ENCODE measurements at places on chromosomes 1 and 21. TPM values are rescaled to one million over a fixed set of nuclear protein-coding genes. Genes with fewer than 3 reads are reported as not detected.

The PCAT6 gene
- not detected for total RNA-seq

The PYCR2 gene
- total RNA-seq = 15.6 TPM

The SPRR2B gene
- not detected for total RNA-seq

The MIXL1 gene
- total RNA-seq = 0.18 TPM

The SLC9C2 gene
- total RNA-seq = 3.3 TPM

The TMEM79 gene
- total RNA-seq = 1.7 TPM

The FCRL2 gene
- not detected for total RNA-seq

The UBE2U gene
- total RNA-seq = not detected

The IL22RA1 gene
- total RNA-seq = not detected

The PAPPA2 gene
- 5.4 TPM for total RNA-seq

The FABP3 gene
- 17.9 TPM for total RNA-seq

The NHLH1 gene
- 14.3 TPM for total RNA-seq

DNA sequence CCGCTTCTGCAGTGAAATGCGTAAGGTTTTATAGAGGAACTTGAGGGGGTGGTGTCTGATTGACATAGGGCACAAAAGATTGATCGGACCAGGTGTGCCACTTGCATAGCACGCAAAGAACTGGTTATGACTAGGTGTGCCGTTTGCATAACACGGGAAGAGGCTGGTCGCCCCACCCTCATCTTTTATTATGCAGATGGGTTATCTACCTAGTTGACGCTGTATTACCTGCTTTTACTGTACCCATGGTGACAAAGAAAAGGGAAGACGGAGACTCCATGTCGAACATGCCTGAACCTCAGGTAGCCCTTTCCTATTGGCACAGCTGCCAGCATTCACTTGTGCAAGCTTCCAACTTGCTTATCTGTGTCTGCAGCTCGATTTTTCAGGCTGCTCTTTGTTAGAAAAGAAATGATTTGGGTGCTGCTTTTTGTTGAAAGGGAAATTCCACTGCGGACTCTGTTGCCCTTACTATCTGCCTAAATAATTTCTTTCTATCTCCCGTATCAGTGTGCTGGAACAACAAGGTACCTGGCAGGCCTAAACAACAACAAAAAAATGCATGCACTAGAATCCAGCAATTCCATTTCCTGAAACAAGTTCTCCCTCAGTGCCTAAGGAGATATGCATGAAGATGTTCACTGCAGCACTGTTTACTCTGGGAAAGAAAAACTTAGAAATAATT is 194.4 kb upstream of the KAZN start:
- DNase-seq = no peak

DNA sequence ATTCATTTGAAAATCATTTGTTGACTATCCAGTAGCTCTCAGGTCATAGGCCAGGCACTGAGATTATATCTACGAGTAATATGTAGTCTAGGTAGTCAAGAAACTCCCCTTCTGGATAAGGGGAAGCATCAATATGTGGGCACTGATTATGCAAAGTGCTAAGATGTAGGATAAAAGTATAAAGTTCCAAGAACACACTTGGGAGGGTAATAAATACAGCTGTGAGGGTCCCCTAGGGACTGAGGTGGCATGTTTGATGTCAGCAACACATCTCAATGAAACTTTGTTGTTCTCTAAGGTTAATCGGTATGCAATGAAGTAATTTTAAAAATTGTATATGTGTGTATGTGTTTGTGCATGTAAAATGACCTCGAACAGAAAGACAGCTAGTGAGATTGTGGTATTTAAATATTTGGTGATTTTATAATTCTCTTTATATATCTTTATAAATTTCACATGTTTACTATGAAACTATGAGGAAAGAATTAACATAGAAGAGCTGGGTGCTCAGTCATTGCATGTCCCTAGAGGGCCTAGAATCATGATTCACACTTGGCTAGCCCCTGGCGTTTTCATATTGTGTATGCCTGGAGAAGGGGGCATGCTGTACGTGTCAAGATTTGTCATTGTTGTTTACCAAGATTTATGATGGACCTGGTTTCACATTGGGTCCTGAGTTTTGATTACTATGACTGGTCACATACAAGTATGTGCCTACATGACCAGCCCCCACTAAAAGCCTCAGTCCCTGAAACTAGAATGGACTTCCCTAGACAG is 140.1 kb upstream of the DUSP10 start:
- no peak for DNase-seq

DNA sequence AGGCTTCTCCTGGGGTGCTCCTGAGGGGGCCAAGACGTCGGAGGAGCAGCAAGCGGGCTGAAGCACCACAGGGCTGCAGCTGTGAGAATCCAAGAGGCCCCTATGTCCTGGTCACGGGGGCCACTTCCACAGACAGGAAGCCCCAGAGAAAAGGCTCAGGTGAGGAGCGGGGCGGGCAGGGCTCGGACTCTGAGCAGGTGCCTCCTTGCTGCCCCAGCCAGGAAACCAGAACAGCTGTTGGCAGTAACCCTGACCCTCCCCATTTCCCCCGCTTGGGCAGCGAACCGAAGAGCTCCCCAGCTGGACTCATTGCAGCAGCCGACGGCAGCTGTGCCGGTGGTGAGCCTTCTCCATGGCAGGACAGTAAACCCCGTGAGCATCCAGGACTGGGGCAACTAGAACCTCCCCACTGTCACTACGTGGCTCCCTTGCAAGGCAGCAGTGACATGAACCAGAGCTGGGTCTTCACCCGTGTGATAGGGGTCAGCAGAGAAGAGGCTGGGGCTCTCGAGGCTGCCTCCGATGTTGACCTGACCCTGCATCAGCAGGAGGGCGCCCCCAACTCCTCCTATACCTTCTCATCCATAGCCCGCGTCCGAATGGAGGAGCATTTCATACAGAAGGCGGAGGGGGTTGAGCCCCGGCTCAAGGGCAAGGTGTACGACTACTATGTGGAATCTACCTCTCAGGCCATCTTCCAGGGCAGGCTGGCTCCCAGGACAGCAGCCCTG is 625 bp downstream of the KLHDC7A start:
- no peak for DNase-seq

- DNase-seq = no peak
Measured at GRCh38 chr21:44518686-44519085, 21.3 kb downstream of the KRTAP10-1 start.

DNA sequence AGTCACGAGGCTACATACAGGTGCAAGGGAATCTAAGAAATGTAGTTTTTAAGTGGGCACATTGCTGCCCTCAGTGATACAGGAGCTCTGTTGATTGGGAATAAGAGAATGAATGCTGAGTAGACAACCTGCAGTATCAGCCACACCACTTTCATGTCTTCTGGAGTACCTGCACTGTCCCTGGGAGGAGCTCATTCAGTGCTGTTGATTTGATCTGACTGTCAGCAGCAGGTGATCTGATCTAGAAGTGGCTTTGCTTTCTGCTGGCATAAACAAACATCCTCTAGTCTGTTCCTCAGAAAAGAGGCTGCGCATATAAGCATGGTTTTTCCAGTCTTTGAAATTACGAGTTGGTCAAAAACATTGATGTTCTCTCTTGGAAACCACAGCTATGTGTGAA is 35.5 kb upstream of the LRRC52 start:
- DNase-seq = no peak

GRCh38 chr1:240539769-240540414 is 72.1 kb downstream of the GREM2 start:
- no peak for DNase-seq

DNA sequence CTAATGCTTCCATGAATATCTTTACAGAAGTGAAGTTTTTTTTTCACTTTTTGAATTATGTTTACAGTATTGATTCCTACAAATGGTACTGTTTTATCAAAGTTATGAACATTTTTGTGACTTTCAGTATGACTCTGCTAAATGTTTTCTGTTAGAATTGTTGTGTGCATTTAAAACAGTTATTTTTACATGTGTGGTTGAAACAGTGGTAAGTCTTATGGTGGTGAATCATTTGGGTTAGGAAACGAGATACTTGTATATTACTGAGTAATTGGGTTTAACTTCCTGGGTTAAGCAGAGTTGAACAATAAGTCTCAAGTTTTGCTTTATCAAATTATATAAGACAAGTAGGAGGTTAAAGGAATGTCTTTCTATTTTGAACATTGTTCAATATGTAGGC is 66.8 kb downstream of the VPS13D start:
- DNase-seq = no peak

GRCh38 chr1:65190229-65190628 is 42.2 kb downstream of the AK4 start:
- DNase-seq = no peak

DNA sequence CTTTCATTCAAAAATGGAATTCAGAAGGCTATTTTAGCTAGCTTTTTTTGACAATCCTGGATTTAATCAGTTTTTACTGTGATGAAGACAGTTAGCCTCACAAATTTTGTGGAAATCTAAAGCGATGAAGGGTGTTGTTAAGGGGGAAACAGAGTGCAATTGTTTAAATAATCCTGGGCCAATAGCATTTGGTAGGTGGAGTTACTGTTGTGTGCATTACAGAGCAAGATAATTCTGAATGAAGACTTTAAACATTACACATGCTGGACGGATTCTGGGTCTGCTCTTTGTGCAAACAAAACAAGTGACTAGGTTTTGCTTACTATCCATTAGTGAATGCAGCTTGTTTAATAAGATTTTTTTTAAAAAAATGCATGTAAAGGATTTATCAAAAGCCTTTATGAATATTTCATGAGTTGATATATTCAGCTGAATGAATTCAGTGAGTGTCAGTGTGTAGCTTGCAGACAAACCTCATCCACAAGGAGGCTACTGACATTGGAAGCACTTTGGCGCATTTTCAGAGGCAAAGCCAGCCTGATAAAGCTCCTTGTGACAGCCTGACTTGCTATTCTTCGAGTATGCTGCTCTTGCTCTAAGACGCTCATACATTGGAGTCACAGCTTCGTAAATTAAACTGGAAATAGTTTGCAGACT is 199.6 kb downstream of the PDE4B start:
- peak; percentile 2 for DNase-seq

- DNase-seq = no peak
Measured at GRCh38 chr1:44707112-44707881, 23.7 kb downstream of the RNU5D-1 start.

- DNase-seq = no peak
Measured at GRCh38 chr1:56297904-56298303, 281.5 kb downstream of the PLPP3 start.

- no peak for DNase-seq
Measured at GRCh38 chr1:184052194-184052559, 647 bp downstream of the TSEN15 start.

DNA sequence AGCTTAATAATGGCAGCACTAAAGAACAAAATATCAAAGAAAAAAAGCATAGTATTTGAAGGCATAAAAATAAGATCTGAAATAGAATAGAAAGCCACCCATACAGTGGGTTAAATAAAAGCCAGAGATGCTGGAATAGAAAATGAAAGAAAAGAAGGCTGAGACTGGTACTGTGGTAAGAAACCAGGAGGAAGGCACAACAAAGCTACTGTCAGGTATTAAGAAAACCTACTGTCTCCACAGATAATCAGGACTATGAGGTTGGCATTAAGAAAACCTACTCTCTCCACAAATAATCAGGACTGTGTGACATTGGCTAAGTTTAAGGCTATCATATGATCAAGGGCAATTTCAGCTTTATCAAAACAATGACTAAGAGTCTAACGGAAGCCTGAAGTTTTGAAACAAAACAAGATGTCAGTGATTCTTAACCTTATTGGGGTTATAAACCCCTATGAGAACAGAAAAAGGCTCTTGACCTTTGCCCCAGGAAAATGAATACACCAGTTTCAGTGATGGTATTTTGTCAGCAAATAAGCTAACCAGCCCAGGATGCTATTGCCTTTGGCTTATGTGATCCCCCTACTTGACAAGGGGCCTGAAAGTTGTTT is 24.4 kb downstream of the MCOLN2 start:
- DNase-seq = no peak

DNA sequence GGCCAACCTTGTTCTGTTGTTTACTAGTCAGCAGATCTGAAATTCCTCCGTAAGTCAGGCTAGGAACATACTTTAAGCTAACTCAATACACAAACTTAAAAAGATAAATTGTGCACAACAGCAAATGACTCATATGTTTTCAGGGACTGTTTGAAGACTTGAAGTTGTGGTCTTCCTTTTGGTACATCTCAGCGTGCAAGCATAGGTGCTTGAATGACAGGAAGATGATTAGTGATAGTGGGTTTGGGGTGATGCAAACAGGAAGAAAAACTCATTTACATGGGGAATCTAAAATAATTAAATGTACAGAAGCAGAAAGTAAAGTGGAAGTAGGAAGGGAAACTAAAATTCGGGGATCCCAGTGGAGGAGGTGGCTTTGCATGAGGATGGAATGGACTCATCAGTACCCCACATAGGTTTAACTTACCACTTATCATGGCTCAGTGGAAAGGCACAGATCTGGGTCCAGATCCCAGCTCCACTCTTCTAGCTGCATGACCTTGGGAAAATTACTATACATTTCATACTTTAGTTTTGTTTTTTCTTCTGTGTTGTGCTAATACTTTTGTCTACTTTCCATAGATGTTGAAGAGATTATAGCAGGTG is 122.3 kb downstream of the XCL2 start:
- no peak for DNase-seq

- no peak for DNase-seq
Measured at GRCh38 chr1:31203215-31203614, 36.5 kb downstream of the NKAIN1 start.

DNA sequence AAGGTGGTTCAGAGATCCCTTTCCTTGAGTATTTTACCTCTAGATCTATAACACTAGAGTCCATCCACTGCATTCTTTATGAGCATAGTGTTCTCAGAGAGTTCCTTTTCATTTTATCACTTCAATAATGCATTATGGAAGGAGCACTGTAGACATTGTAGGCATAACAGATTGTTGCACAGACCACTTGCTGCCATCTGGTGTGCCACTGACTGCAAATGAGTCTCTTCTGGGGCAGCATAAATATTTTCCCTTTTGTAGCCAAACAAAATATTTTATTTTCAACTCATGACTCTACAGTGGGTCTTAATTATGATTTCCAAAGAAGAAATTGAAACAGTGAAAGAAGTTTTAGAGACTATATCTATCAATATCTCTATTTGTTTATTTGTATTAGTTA is 290.4 kb downstream of the OLFM3 start:
- peak; percentile 8 for DNase-seq

- DNase-seq = no peak
Measured at GRCh38 chr1:178470411-178470960, 26.3 kb downstream of the CLEC20A start.

GRCh38 chr1:52634111-52634510 is 1.1 kb downstream of the SHISAL2A start:
- no peak for DNase-seq

- no peak for DNase-seq
Measured at GRCh38 chr21:44084496-44085241, 22.5 kb upstream of the PWP2 start.

- no peak for DNase-seq
Measured at GRCh38 chr21:19420565-19420964, 1017.0 kb upstream of the TMPRSS15 start.

All from cerebellum (tissue), 4 donors.